Kidney capillary endothelial cell (primary cell): ENCODE measurements at places on chromosomes 7 and 10.
A peak's percentile ranks its signal among the peaks of the same experiment; 100 is the strongest.

- DNase-seq = no peak
Observed at GRCh38 chr10:79005126-79005810, 63.5 kb upstream of the ZMIZ1 start.

DNA sequence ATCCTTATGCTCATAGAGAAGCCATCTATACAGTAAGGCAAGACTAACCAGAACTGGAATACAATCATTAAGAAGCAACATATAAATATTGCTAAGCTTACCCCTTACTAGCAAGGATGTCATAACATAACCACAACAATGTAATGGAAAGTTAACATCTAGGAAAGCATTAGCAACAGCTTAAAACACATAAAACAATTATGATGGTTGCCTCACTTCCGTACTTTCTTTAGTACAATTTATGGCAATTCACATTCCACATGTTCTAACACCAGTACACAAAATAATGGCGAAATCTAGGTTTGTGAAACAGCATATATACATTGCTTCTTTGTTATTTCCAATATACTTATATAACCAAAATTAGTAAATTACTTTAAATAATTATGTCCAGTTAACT, 195.0 kb downstream of the AHR start:
- DNase-seq = no peak

DNA sequence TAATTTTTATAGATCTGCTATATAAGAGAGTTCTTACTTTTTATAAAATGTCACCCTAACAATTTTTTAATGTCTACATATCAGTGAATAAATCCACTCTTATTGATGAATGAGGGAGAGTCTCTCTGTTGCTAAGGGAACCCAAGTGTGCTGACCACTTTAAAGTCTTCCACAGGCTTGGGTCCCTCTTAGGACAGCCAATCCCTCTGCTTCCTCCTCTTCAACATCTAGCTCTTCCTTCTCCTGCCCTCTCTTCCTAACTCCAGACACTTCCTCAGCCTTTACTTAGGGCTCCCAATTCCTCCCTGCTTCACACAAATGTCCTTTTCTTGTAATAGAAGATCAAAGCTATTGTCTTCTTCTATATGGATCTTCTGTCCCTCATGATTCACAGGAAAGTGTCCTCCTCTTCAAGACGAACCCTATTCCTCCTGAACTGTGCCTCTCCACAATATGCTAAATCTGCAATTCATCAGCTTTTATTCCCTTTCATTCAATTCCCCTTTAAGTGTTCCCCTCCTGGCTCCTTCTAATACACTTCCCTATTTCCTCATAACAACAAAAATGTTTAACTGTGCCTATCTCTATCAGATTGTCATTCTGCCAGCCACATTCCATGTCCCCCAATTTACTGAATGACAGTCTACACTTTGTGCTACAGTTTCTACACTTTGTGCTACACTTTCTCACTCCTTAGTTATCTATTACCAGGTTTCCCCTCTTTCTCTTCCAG, 37.7 kb downstream of the CDK6 start:
- no peak for DNase-seq

GRCh38 chr10:120075349-120075748, 182.8 kb downstream of the SEC23IP start:
- no peak for DNase-seq

- no peak for DNase-seq
Observed at GRCh38 chr7:103116991-103117390, 31.9 kb downstream of the NAPEPLD start.

DNA sequence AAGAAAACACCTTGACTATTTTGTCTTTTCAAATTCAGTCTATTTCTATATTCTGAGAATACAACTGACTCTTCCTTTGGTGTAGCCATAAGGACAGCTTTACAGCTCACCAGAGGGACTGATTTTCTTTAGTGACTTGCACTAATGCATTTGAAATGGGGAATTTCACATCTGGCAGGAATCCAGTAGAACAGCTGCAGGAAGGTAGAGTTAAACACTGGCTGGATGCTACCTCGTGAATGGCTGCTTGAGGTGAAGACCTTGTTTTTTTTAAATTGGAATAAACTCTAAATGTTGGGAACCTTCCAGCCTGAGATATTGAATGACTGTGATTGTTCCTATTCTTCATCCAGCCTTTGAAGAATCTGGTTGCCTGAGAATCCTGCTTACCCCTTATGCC, 139.5 kb upstream of the STK17A start:
- no peak for DNase-seq

DNA sequence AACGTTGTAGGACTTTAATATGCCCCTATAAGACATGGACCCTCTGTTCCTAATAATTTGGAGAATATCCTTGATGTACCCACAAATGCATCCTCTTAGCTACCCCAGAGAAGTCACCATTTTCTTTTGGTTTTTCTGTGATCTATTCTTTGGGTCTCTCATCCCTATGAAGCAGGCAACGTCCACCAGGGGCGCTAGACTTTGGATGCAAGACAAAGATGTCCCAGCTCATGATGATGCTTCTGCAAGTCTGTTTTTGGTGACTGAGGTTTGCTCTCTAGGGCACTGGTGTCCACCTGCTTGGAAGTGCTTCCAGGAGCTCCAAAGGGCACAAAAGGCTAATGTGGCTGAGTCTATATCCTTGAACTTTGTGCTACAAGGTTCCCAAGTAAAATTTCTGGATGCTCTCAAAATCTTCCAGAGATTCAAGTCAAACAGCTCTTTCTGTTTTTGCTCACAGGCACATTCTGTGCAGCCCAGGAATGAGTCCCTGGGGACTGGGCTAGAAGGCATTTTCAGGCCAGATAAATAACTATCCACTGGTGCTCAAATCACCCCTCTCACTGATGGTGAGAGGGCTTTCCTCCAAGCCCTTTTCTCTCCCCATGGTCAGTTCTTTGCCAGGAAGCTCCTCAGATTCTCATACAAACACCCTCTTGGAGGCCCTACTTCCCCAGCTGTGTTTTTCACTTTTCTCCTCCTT, 166.4 kb downstream of the C7orf25 start:
- DNase-seq = peak; percentile 3

DNA sequence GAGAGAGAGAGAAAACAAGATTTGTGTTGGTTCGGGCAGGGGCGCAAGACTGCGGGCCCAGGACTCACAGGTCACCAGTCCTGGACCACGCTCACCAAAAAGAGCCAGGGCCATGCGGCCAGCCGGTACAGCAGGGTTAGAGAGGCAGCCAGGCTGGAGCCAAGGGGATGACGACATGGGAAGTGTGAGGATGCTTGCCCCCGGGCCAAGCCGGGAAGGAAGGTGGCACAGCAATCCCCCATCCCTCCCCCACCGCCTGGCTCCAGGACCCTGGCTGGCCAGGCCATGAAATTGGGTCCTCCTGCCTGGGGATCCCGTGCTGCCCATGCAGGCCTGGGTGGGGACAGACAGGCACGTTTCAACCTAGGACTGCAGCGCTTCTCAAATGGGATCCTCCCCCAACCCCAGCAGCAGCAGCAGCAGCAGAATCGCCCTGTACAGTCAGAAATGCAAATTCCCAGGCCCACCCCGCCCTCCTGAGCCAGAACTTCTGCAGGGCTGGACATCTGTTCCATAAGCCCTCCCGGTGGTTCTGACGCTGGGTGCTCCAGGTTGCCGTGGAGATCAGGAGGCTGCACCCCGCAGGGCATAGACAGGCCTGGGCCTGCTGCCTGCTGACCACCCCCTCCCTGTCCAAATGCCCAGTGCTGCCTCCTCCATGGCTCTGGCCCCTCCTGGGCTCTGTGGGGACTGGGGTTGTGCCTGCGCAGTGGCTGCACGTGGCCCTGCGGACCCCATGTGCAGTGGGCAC, 35.0 kb downstream of the YKT6 start:
- peak; percentile 44 for DNase-seq

- peak; percentile 99 for DNase-seq
Observed at GRCh38 chr7:101126651-101127459, at the start of gene SERPINE1. TSS of gene SERPINE1 (plus strand) at chr7:101127104. CDS start at chr7:101128394, 1,290 bp downstream.

DNA sequence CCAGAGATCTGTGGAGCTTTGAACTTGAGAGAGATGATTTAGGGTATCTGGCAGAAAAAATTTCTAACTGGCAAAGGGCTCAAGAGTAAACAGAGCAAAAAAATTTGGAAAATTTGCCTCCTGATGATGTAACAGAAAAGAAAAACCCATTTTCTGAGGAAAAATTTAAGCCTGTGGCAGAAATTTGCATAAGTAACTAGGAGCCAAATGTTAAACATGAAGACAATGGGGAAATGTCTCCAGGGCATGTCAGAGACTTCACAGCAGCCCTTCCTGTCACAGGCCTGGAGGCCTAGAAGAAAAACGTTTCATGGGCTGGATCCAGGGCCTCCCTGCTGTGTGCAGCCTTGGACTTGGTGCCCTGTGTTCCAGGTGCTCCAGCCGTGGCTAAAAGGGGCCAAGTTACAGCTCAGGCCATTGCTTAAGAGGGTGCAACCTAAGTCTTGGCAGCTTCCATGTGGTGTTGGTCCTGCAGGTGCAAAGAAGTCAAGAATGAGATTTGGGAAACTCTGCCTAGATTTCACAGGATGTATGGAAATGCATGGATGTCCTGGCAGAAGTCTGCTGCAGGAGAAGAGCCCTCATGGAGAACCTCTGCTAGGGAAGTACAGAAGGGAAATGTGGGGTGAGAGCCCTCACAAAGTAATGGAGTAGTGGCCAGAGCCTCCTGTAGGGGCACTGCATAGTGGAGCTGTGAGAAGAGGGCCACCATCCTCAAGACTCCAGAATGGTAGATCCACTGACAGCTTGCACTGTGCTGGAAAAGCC, 8.1 kb downstream of the SEMA3D start:
- no peak for DNase-seq

DNA sequence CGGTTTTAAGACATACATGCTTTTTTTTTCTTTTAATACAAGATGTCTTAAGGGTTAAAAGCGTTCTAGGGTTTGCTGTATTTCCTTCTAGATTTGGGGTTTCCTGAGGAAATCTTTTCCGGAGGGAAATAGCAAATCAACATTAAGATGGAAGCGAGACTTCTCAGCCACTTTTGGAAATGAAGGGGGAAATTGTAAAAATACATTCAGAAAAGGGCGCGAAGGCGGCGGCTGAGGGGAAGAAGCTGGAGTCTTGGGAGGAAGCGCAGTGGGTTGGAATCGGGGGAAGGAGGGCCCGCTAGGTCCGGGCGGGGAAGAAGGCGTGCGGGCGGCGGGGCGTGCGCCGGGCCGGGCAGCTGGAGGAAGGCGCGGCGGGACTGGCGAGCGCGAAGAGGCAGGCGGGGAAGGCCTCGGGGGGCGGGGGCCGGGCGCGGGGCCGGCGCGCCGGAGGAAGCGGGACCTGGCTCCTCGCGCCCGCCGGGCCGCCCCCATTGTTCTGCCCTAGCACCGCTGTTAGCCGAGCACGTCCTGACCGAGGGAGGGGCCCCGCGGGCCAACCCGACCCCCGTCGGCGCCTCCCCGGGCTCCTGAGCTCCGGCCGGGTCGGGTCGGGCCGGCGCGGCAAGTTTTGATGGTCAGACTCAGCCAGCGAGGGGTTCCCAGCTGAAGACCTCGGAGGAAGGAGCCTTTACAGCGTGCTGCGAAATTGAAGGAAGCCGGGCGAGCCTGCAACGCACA, 1.5 kb upstream of the SKIDA1 start:
- DNase-seq = peak; percentile 67

DNA sequence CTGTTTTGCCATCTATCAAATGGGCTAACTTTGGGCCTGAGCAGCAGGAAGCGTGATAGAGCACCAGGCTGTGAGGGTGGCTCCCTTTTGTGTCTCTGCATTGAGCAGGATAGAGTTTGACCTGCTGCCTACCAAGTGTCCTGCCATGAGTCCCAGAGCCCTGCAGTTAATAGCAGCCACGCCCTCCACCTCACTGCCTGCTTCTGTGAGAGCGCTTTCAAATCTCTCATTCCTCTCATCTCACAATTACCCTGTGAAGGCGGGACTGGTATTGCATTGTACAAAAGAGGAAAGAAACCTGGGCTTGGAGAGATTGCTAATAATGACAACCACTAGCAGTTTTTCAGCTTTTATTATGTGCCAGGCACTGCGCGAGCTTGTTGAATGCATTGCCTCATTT, 39.9 kb downstream of the UNC5B start:
- no peak for DNase-seq

DNA sequence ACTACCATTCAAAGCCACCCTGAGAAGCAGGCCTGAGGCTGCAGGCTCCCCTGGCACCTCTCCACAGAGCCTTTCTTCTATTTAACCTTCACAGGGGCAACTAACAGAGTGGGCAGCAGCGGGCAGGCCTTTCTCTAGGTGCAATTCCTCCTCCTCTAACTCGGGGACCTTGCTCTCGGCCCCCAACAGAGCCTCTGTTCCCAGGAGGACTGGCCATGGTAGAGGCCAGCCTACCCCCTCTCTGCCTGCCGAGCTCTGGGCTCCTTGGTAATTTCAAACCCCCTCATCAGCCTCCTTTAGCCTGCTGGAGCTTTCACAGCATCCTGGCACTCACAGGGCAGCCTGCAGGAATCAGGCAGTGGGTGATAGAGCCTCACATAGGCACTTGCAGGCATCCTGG, 920.8 kb upstream of the ZNF722 start:
- no peak for DNase-seq

DNA sequence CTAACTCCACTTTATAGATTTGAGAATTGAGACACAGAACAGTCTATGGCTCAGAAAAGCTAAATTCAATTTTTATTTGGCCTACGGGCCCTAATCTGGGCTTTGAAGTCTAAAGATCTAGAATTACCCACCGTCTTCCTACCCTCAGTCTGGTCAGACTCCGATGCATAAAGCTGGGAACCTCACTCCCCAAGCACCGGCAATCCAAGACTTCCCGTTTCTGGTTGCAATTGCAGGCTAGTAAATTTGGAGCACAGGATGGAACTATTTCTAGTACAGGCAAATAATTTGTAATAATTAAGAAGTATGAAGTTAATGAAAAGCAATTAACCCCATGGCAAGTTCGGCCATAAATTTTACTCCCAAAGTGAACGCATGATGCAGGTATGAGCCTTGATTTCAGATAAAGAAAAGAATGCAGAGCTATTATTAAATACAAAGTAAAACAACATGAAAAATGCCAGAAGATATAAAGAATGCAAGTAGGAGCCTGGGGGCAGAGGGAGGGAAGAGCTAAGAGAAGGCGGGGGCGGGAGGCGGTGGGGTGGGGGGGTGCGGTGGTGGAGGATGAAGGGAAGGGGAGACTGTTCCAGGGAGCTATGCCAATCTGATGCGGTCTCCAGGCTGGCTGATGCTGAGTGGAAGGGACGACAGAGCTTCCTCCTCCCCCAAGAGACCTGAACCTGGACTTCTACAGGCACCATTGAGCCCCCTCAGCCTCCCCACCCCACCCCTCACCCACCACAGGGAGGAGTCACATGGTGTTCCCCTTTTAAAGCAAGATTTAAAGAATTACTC, 45.1 kb downstream of the BPGM start:
- no peak for DNase-seq

- no peak for DNase-seq
Observed at GRCh38 chr7:154373956-154374355, 321.8 kb downstream of the DPP6 start.

GRCh38 chr10:1434912-1435692, 302.2 kb downstream of the ADARB2 start:
- no peak for DNase-seq

- DNase-seq = no peak
Observed at GRCh38 chr10:22992075-22992474, 64.2 kb downstream of the ARMC3 start.

GRCh38 chr10:78784546-78784945, 284.2 kb upstream of the ZMIZ1 start:
- DNase-seq = no peak
